Stimulated activated CD8-positive, alpha-beta memory T cell treated with anti-CD3 and anti-CD28 coated beads, Interleukin-4, amount 100 ng/mL, for 1 hour (primary cell): ENCODE measurements at places on chromosomes 3 and 15.

DNA sequence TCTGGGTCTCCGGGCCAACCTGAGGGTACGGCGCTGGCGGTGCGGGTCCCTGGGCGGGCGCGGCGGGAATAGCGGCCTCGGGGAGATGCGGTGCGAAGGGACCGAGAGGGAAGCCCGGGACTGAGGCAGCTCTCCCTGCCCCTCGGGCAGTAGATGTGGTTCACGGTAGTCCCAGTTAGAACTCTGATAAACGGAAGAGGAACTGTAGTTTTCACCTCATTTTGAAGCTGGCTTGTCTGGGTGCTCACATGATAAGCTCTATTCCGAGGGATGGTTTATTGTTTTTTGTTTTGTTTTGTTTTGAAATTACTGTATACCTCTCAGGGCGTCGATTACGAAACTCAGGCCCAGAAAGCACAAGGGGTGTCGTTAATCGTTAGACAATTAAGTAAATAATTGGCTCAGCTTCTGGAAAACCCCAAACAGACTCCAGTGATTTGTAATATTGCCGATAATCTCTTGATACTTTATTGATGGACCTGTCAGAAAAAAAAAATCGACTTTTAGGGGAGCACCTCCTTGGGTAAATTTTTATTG lies 413 bp downstream of the NUSAP1 start:
- no peak for DNase-seq

- DNase-seq = no peak
Measured at GRCh38 chr3:194908496-194908895, 222.8 kb downstream of the FAM43A start.

DNA sequence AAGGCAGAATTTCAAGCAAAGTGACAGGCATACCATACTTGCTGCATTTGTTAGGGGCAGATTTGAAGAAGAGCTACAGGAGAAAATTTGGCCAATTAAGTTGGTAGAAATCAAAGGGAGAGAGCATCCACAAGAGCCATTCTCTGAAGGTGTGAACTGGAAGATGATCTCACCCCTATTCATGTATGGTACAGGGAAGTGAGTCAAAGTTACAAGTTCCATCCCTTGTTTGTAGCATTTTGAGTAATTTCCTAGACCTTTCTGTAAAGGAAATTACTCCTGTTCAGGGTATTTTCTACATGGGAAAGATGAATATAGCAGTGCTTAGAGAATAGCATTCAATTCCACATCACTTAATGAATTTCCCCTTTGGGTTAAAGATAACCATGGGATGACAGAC lies 28.4 kb downstream of the TTC14 start:
- no peak for DNase-seq

DNA sequence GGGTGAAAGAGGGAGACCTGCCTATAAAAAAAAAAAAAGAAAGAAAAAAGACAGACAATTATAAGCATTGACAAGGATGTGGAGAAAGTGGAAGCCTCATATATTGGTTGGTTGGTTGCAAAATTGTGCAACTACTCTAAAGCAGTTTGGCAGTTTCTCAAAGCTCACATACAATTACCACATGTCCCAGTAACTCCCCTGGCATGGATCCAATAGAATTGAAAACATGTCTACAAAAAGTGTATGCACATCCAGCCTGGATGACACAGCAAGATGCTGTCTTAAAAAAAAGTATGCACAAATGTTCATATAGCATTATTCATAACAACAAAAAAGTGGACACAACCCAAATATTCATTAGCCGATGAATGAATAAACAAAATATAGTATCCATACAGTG lies 19.5 kb downstream of the SETMAR start:
- no peak for DNase-seq

DNA sequence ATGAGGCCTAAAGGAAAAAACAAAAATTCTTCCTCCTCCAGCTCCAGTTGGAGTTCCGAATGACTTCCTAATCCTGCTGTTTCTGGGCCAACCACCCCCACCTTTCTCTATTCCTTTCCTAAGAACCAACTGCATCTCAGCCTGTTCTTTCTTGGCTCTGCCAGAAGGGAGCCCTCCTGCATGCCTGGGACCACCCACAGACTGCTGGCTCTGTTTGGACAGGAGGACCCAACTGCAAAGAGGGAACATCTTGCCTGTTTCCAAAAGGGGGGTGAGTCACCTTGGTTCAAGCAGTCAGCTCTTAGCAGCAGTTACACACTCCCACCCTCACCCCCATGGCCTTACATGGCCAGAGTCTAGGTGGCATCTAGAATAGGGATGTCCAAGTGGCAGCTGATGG lies 116.0 kb upstream of the PRICKLE2 start:
- DNase-seq = no peak

GRCh38 chr3:69665026-69665737 lies 74.1 kb upstream of the MITF start:
- DNase-seq = no peak

- no peak for DNase-seq
Measured at GRCh38 chr3:182671942-182672341, 121.4 kb upstream of the ATP11B start.

- no peak for DNase-seq
Measured at GRCh38 chr3:38586546-38587520, 62.7 kb downstream of the SCN5A start.

DNA sequence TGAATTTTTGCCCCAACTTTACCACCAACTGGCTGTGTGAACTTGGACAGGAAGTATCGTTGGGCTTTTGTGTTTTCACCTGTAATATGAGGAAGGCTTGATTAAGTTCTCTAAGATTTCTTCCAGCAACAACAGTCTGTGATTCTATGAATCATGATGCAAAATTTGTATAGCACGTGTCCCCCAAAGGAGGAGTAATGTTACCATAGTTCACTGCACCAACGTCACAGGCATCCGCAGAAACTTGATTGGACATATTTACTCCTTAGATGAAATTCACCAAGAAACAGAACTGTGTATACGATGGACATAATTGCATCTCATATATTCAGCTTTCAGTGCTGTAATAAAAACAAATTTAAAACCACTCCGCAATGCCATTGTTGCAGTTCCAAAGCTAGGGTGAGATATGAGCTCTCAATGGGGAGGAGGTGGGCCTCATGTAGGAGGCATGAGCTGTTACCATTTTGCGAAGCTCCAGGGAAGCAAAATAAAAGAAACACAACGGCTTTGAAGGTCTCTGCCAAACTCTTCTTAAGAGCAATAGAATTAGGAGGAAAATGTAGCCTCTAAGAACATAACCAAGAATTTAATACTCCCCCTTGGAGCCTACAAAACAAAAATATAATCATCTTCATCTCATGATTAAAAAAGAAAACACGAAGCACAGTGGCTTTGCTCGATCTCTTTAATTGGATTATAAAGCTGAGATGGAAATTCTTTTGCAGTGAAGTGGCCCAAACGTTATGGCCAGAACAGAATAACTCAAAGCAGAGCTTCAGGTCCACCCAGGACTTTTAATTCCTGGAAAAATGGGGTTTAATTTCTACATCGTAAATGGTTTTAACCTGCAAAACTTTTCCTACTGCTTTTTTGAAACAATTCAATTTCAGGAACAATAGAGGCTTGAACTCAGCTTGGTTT lies 80.7 kb downstream of the CHST2 start:
- DNase-seq = no peak

DNA sequence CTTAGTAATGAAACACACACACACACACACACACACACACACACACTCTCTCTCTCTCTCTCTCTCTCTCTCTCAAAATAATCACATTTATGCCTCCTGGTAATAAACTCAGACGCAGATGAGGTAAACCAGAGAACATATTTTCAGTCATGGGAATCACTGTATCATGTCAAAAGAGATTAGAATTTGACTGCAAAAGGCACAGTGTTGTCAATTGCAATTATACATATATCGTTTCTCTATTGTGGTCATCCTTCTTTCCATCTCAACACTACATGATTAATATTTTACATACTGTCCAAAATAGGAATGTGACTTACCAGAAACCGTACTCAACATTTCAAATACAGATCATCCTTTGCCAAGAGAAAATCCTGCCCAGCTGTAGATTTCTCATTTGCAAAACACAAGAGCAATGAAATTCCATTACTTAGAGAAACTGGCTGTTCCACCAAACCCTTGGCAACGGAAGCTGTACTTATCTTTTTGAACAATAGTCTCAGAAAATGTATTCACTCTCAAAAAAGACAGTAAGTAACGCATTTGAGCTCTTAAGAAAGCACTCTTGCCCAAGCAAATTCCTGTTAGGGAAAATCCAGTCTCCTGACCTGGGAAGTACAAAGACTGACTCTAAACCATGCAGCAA lies 24.3 kb downstream of the PDZRN3 start:
- DNase-seq = no peak

DNA sequence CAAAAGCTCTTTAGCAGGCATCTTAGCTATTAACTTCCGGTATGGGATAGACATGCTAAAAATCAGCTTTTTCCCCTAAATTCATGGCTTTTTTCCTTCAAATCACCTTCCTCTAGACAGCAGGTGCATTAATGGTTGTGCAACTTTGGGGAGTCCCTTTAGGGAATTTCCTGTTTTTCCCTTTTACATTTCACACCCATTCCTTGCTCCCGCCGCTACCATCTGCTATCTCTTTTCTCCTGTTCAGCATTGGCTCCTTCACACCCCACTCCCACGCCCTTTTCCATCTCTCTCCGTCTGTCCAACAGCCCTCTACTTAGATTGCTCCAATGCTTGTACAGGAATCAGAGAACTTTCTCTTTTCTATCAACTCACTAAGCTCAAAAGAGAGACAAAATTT lies 43.4 kb downstream of the FEZF2 start:
- no peak for DNase-seq

DNA sequence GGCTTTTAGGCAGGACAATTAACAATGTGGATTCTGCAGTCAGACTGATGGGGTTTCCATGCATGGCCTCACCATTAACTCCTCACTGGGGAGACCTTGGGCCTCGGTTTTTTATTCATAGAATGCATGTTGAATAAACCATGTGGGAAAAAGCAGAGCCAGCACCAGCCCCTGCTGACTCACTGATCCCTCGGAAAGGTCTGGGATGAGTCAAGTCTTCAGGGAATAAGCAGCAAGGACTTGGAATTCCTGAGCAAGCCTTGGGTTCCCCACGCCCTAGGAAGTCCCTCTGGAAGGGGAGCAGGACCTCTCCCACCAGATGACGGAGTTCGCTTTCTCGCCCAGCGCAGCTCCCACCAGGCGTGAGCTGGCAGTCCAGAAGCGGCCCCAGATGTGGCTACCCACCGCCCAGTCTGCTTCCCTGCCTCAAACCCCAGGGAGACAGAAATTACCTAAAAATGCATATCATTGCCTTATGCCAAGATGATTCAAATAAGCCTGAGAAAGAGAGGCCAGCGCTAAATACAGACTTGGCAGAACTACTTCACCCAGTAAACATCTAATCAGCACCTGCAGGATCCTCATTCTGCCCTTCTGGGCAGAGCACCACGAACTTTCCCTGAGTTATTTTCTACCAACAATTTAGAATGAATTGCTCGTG lies 45.4 kb downstream of the BTD start:
- DNase-seq = no peak

- DNase-seq = no peak
Measured at GRCh38 chr3:109984976-109985375, 647.6 kb upstream of the DPPA4 start.

GRCh38 chr15:95291898-95292472 lies 1038.5 kb upstream of the NR2F2 start:
- DNase-seq = no peak

GRCh38 chr3:43699864-43700263 lies 9.1 kb downstream of the ABHD5 start:
- DNase-seq = no peak
